HAP-1 (cell line): ENCODE measurements at places on chromosomes 16 and 17.

DNA sequence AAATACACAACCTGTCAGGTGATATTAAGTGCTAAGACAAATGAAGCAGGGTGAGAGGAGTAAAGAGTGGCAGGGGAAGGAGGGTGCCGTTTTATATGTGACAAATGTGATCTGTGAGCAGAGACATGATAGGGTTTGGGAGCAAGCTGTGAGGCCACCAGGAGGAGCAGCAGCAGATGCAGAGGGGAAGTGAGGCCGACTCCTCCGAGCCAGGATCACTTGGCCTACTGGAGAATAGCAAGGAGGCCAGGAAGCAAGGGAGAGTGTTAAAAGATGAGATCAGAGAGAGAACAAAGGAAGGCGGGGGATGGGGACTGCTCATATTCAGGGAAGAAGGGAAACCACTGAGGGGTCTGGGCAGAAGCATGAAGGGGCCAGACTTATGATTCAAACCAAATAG, 129.4 kb downstream of the TANGO6 start:
- DNase-seq: peak; percentile 53

DNA sequence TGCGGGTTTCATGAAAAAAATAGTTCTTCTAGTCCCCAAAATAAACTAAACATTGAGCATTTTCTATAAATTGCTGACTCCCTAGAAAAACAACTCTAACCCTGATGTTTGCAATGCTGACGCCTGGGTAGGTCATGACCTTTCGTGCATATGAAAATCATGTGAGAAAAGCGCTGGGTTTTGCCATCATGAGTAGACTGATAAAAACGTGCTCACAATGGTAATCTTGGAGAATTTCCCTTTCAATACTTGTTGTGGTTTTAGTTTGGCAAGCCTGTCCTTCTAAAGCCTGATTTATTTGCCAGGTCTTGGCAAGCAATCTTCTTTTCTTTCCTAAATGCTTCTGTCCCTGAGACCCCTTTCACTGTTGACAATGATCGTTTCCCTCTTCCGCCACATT, 4.0 kb upstream of the CLEC10A start:
- no peak for DNase-seq

DNA sequence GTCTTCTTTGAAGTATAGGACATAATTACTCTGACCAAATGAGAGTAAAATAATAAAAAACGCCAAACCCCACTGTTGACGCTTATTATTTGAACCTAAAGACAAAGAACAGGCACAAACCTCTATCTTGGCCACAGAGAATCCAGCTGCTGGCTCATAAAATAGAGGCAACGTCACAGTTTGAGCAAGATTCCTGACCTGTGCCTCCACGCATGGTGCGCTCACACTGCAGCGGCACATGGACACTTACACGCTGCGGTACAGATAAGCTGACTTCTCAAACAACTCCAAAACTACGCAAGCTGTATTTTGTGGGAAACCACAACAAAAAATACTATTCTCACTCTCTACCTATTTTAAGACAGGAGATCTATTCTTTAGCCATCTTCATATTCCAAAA, 38.8 kb upstream of the TRAP1 start:
- DNase-seq: no peak

DNA sequence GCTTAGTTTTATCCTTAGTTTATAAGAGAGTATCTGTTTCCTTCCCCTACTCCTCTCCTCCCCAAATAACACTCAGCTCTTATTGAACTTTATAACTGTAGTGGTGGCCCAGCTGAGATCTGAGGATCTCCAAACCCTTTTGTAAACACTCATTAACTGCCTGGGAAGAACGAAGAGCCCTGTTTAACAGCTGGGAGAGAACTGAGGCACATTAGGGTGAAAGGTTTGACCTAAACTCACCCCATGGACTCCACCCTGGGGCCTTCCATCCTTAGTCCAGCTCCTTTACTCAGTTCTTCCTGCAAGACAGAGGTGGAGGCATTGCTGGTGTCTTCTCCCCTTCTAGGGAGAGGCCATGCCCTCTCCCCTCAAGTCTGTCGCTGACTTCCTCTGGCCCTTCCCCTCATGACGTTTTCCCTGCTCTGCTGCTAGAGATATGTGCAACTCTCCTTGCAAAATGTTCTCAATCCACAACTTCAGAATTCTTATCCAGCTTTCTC, 1.2 kb upstream of the RARA start:
- no peak for DNase-seq

- no peak for DNase-seq
Observed at GRCh38 chr17:16123531-16123930, 91.8 kb downstream of the NCOR1 start.

DNA sequence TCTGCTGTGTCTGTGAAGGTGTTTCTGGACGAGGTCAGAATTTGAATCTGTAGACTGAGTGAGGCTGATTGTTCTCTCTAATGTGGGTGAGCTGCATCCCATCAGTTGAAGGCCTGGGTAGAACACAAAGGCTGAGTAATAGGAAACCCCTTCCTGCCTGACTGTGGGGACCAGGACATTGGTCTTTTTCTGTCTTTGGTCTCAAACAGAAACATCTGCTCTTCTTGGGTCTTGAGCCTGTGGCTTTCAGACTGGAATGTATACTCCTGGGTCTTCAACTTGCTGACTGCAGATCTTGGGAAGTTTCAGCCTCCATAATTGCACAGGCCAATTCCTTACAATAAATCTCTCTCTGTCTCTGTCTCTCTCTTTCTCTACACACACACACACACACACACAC, 19.6 kb upstream of the LRRC75A start:
- no peak for DNase-seq
